ENCODE measurements at places on chromosomes 3 and 15.

GRCh38 chr15:80989081-80989517, 520 bp downstream of the MESD start:
- no peak for DNase-seq

- DNase-seq: no peak
Measured at GRCh38 chr15:35885870-35886269, 339.9 kb upstream of the DPH6 start.

- no peak for DNase-seq
Measured at GRCh38 chr15:69568173-69569009, 115.8 kb downstream of the RPLP1 start.

- DNase-seq: peak; percentile 61
Measured at GRCh38 chr3:141375381-141376301, 7.3 kb downstream of the ZBTB38 start.

DNA sequence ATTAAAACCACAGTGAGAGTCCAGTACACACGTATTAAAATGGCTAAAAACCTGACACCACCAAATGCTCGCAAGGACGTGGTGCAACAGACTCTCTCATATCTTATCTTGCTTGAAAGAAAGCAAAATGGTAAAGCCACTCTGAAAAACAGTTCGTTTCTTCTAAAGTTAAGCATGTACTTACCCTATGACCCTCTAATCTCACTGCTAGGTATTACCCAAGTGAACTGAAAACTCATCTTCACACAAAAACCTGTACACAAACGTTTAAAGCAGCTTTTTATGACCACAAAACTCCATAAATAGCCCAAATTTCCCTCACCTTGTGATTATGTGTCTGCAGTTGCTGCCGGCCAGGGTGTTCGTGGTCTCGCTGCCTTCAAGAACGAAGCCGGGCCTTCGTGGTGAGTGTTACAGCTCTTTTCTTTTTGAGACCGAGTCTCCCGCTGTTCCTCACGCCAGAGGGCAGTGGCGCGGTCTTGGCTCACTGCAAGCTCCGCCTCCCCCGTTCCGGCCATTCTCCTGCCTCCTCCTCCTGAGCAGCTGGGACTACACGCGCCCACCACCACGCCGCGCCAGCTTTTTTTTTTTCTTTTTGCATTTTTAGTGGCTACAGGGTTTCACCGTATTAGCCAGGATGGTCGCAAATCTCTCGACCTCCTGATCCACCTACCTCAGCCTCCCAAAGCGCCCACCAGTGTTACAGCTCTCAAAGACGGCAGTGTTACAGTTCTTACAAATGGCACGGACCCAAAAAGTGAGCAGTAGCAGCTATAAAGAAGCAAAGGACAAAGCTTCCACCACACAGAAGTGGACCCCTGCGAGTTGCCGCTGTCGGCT, 165.4 kb downstream of the TJP1 start:
- DNase-seq: no peak

DNA sequence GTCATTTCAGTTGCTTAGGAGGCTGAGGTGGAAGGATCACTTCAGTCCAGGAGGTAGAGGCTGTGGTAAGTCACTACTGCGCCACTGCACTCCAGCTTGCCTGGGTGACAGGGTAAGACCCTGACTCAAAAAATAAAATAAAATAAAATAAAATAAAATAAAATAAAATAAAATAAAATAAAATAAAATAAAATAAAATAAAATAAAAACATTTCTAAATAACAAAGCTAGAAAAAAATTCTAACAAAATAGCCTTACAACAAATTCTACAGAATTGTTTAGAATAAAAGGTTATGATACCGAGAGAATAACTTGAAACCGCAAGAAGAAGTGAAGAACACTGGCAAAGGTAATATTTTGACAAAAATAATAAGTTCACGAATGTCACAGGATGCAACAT, 794.3 kb downstream of the NR2F2 start:
- no peak for DNase-seq

GRCh38 chr15:70219966-70220365, 122.2 kb upstream of the TLE3 start:
- DNase-seq: no peak

DNA sequence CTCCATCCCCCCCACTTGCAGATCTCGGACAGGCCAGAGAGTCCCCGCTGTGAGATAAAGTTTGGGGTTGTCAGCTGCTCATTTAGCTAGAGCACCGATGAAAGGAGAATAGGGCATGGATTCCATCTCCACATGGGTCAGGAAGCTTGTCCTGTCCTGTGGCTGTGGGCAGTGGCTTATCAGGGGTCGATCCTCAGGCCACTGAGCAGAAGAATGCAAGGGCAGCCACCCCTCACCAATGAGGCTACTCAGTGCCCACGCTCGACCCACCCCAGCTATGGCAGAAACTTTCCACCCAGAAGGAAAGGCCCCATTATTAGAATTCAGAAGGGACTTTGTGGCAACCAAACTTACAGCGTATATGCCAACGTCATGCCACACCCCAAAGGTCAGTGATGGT, 43.3 kb downstream of the CPN2 start:
- DNase-seq: no peak

GRCh38 chr3:67564973-67565372, 89.4 kb downstream of the SUCLG2 start:
- no peak for DNase-seq

DNA sequence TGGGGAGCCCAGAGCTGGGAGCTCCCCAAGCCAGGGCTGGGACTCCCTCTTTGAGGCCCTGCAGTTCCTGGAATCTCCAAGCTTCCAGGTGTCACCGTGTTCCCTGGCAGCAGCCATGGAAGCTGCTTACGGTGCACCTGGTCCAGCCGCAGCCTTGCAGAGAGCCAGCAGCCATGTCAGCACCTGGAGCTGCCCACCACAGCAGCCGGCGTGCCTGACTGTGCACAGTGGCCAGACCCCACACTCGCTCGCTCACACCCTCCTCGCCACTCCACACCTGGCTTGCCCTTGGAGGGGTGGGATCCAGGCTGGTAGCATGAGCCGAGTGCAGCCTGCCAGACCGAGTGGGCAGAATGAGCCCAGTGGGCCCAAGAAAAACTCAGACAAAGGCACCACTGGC, 14.8 kb upstream of the HTR3E start:
- DNase-seq: no peak

- no peak for DNase-seq
Measured at GRCh38 chr15:70051948-70052633, 45.6 kb downstream of the TLE3 start.

DNA sequence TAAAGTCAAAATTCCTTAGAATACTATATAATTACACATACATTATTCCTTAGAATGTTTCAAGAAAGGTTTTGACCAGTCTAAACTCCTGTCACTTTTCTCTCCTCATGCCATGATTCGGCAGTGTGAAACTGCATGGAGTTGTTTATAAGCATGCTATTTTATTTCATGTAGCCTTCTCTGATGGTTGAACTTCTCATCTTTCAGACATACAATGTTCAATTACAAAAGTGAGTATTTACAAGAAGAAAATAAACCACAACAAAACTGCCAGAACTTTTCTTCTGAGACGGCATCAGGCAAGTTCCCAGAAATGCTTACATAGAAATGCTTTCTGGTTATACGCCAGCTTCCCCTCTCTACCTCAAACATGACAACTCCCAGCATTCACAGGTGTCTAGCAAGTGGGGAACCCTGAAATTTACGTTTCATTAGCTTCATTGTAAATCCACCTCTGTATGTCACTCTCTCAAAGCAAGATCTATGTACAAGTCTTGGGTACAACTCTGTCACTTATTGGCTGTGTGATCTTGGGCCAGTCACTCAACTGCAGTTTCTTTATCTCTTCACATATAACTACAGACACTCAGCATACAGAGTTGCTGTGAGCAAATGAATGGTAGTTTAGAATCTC, 42.7 kb downstream of the HDGFL3 start:
- DNase-seq: peak; percentile 55

DNA sequence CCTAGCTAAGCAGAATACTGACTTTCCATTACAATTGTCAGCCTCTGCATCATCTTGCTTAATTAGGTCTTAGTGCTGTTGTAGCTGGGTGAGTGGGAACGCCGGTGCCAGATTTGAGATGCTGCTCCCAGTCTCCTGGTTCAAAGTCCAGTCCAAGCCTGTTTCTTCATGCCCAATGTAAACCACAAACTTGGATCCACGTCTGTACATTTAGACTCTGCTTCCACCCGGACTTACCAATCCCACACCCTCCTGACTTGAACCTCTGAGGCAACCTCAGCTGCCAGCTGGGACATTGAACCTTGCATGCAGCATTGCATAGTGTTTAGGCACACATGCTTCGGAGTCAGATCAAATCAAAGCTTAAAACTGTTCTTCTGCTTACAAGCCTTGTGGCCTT, 43.0 kb downstream of the BCL2L10 start:
- no peak for DNase-seq

GRCh38 chr3:148727231-148727630, 29.5 kb downstream of the AGTR1 start:
- peak; percentile 43 for DNase-seq

- no peak for DNase-seq
Measured at GRCh38 chr3:101954936-101955335, 105.6 kb downstream of the NFKBIZ start.

- no peak for DNase-seq
Measured at GRCh38 chr3:197597335-197597734, 41.6 kb upstream of the BDH1 start.

GRCh38 chr3:154976072-154976983, 103.8 kb upstream of the MME start:
- DNase-seq: no peak

DNA sequence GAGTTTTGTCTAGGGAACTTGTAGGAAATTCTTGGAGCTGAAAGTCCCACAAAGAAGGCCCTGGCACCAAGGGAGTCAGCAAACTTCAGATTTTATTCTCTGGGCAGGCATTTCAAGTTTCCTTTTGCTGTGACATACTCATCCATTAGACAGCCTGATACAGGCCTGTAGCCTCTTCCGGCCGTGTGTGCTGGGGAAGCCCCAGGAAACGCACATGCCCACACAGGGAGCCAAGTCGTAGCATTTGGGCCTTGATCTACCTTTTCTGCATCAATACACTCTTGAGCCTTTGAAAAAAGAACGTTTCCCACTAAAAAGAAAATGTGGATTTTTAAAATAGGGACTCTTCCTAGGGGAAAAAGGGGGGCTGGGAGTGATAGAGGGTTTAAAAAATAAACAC, 15.0 kb downstream of the TIGIT start:
- peak; percentile 84 for DNase-seq

GRCh38 chr3:3027976-3028567, 82.1 kb downstream of the IL5RA start:
- no peak for DNase-seq

DNA sequence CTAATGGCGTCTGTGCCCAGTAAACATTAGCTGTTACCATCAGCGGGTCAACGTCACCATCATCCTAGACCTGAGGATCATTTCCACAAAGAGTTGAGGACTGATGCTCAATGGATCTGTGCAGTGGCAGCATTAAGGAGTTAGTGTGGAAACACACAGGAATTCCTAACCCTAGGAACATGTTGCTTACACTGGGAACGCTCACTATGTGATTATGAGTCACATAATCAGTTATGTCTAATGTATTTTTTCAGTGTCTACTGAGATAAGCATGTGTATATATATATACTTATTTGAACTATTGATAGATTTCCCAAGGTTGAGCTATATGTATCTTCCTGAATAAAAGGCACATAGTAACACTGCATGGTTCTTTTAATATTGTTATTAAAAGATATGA, 19.0 kb downstream of the ARNT2 start:
- no peak for DNase-seq

Data from activated CD8-positive, alpha-beta memory T cell treated with anti-CD3 and anti-CD28 coated beads, Interleukin-2, amount 10 ng/mL, durations not matched to agents 7 days and 5 days (primary cell).